Effector CD4-positive, alpha-beta T cell (primary cell): ENCODE measurements at places on chromosomes 5 and 9.

- no peak for DNase-seq
Observed at GRCh38 chr9:16417749-16418148, 452.7 kb downstream of the BNC2 start.

DNA sequence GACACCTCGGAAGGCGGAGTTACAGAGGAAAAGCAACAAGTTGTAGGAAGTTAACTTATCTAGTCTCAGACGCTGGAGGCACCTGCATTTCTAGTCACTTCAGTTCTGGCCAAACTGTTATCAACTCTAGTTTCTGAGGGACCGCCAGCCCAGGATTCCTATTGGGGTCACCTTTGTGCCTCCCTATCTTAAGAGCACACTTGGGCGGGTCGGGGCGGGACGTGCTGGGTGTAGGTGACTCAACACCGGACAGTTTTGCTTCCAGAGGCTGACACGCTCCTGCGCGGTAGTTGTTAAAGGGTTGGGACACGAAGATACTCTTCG lies 679 bp upstream of the KDM4C start:
- DNase-seq = peak; percentile 59

GRCh38 chr9:79945495-79945894 lies 373.7 kb downstream of the TLE4 start:
- no peak for DNase-seq

- no peak for DNase-seq
Observed at GRCh38 chr9:83599071-83599470, 23.9 kb upstream of the IDNK start.

GRCh38 chr5:179218943-179219330 lies 126.3 kb downstream of the ADAMTS2 start:
- DNase-seq = no peak

DNA sequence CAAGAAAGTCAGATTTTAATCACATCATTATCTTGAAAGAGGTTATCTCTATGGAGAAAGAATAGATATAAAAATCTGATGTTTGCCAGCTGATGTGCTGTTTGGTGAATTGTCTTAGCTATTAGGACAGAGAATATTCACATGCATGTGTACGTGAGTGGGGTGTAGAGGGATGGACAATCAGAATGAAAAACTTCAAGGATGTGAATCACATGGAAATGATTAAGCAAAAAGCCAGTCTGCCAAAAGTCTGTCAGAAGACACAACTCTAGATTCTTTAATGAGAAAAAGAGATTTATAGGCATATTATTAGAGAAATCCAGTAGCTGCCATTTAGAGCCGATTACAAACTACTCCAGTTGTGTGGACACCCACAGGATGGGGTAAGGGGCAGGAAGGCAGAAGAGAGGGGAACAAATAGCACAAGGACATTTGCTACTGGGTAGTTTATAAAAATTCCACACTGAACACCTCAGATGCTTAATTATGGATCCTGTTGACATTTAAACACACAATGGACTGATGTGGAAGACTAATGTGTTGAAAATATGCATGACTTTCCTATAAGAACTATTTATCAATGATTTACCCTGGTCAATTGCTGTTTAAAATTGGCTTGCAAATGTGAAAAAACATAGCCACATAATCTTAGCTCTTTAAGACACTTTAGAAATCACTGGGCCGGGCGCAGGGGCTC lies 127.4 kb downstream of the PTTG1 start:
- no peak for DNase-seq

DNA sequence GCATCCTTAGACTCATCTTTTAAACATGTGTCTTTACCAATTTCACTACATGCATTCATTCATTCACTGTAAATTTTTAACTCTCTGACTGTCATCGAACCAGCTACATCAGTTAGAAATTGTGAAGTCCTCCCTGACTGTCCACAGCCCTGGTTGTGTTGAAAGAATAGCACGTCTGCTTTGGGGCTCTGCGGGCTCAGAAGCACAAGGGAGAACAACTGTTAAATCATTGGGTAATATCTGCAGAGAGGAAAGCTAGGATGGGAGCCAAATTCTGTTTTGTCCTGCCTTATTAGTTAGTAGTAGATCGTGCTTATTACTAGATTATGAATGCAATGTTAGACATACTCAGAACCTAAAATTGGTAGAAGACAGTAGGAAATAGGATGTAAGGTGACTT lies 26.3 kb upstream of the FAM120AOS start:
- DNase-seq = no peak

DNA sequence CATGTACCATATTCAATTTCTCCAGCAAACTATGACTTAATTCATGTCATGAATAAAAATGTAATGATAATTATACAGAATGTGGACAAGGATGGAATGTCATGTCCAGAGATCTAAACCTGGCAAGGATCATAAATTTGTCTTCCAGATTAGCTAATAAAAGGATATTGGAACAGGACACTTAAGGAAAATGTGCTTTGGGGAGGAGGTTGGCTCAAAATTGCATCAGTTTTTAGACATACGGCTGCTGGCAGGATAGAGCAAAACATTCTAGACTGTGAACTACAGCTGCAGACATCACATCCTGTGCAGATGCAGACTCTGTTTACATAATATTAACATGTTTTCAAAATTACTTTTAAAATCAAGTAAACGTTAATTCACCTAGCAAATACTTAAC lies 248.4 kb downstream of the TLR4 start:
- no peak for DNase-seq

- no peak for DNase-seq
Observed at GRCh38 chr5:16932401-16932800, 3.7 kb downstream of the MYO10 start.

DNA sequence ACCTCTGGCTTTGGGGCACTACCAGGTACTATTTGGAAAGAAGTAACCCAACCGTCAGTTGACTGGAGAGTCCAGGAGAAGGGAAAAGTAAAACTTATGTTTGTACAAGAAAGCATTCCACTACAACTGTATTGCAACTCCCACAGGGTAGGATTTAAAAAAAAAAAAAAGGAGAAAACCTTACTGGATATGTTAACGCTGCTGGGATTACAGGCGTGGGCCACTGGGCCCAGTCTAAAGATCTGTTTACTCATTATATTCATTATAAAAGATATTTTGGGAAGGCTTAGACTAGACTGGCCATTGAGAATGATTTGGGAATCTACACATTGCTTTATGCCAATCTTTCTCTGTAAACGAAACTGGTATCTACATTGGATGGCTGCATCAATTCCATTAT lies 86.6 kb downstream of the USP20 start:
- DNase-seq = no peak

DNA sequence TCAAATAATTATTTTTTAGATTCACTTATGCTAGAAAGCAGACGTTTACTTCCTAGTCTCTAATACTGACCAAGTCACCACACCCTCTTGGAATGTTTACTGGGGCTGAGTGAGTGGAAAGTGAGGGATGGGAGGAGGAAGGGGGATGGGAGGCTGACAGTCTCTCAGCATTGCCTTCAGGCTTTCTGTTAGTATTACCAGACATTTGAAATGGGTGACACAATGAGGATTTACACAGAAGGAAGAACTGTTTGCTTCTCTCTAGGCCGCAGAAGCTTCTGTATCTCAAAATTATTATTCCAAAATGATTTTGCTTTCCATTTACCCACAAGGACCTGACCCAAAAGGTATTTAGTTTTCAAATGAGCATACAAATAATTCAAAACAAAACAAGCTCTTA lies 232.8 kb upstream of the ZNF608 start:
- no peak for DNase-seq

DNA sequence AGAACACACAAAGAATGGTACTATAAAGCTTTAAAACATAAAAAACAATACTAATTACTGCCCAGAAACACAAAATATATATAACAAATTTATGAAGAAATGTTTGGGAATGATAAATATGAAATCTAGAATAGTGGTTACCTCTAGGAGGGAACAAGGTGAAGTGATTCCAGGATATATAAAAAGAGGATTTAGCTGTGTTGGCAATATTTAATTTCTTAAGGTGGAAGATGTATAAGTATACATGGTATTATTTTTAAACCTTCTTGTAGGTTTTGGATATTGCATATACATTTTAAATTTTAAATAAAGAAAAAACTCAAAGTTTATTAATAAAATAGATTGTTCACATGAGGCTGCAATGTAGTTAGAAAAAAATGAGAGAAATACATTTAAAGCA lies 112.7 kb upstream of the ZNF618 start:
- DNase-seq = no peak

GRCh38 chr9:35729101-35729500 lies 2.9 kb downstream of the TLN1 start:
- no peak for DNase-seq

DNA sequence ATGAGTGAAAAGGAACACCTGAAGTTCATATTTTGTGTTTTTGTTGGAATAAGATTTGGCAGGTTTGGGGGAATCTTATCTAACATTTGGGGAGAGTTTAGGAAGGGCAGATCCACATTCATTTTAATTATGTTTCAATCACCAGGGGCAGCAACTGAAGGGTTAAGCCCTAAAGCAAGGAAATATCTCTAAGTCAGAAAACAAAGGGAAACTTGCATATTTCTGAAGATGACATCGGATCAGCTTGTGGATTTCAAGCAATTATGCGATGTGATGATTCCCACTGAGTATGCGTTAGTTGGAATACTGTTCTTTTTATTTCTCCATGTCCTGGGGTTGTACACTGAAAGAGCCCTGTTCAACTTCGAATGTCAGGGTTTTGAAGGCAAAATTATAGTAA lies 59.8 kb upstream of the NFIB start:
- no peak for DNase-seq

GRCh38 chr9:35499029-35499700 lies 9.3 kb downstream of the RUSC2 start:
- DNase-seq = no peak

- DNase-seq = no peak
Observed at GRCh38 chr9:131432050-131432449, 38.2 kb downstream of the PRRC2B start.

GRCh38 chr9:92384375-92384774 lies 20.0 kb downstream of the OGN start:
- DNase-seq = no peak

DNA sequence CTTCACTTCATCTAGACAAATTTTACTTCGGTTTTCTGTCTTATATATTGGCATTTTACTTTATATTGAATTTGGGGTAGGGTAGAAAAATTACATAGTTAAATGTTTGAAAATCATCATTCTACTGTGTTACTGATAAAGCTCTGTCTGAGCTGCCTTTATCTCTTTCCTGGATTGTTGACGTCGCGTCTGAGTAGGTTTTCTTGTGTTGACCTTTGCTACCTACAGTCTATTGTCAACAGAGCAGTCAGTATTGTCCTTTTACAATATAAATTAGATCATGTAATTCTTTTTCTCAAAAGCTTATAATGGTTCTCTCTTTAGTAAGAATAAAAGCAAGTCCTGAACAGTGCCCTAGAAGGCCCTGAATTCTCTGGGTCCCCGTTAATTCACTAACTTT lies 128.2 kb downstream of the HACD4 start:
- DNase-seq = no peak

- no peak for DNase-seq
Observed at GRCh38 chr9:94867842-94868312, 141.4 kb downstream of the AOPEP start.
